ENCODE measurements at places on chromosomes 7 and 10. TPM values are rescaled to one million over a fixed set of nuclear protein-coding genes. Genes with fewer than 3 reads are reported as not detected.
A peak's percentile ranks its signal among the peaks of the same experiment; 100 is the strongest.

- no peaks in the 10 kb centered on the region for H3K27me3 ChIP-seq
- H3K27ac ChIP-seq = no peak overlapping the region
- H3K4me1 ChIP-seq = peaks cover 17% of the 10 kb centered on the region
- H3K4me3 ChIP-seq = no peak overlapping the region
Observed at GRCh38 chr10:13740461-13740860, 153.7 kb downstream of the PRPF18 start.

DNA sequence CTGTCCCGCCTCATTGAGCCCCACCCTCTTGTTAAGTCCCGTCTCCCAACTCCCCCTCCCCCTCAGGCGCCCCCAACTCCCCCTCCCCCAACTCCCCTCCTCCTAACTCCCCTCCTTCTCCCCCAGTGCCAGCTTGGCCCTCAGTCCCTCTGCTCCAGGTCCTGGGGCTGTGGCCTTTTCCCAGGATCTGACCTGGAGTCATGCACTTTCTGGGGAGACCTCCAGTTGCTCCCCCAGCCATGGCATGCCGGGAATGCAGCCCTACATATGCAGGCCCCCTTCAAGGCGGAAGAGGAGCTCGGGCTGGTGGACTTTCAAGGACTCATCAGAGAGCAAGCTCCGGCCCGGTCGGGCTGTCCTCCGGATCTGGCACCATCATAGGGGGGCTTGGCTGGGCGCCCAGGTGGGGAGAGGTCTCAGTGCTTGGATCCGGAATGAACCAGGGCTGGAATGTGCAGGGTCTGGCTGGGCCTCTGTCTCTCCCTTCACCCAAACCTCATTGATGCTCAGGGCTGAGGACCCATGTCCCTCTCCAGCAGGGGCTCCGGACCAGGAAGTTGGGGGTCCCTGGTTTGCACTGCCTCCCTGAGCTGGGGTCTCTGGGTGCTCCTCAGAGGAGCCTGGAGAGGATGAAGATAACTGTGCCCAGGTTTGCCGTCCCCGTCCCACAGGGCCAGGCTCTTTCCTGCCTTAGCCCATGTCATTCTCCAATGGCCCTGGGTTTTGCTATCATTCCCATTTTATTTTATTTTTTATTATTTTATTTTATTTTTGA, 41.1 kb downstream of the TMEM270 start:
- peaks cover 33% of the 10 kb centered on the region for H3K4me1 ChIP-seq
- no peak for DNase-seq
- no peaks in the 10 kb centered on the region for H3K36me3 ChIP-seq
- H3K27me3 ChIP-seq = no peaks in the 10 kb centered on the region

GRCh38 chr7:85004402-85004801, 182.5 kb downstream of the SEMA3D start:
- H3K4me3 ChIP-seq = no peak overlapping the region
- peaks cover 2% of the 10 kb centered on the region for H3K4me1 ChIP-seq
- no peaks in the 10 kb centered on the region for H3K36me3 ChIP-seq
- no peak for DNase-seq

GRCh38 chr10:28794986-28795385, 117.7 kb downstream of the BAMBI start:
- H3K4me1 ChIP-seq = peaks cover under 1% of the 10 kb centered on the region
- no peaks in the 10 kb centered on the region for H3K36me3 ChIP-seq
- no peak overlapping the region for H3K4me3 ChIP-seq
- H3K27me3 ChIP-seq = no peaks in the 10 kb centered on the region
- no peak overlapping the region for H3K27ac ChIP-seq
- no peak for DNase-seq

DNA sequence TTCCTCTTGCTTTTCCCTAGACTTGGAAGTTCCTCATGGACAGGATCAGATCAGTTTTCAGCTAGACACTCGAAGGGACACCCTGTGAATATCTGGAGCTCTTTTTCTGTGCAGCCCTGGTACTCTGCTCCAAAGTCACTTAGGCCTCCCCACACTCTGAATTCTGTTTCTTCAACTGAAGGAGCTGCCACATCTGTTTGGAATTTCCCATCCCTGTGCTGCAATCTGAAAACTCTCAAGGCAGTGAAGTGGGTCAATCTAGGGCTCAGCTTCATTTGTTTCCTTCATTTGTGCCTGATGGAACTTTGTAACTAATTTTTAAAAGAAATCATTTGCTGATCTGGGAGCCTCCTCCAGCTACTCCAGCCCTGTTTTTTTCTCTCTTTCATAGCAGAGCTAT, 9.6 kb downstream of the EPC1 start:
- H3K4me1 ChIP-seq = peaks cover 7% of the 10 kb centered on the region
- DNase-seq = no peak
- no peak overlapping the region for H3K4me3 ChIP-seq

DNA sequence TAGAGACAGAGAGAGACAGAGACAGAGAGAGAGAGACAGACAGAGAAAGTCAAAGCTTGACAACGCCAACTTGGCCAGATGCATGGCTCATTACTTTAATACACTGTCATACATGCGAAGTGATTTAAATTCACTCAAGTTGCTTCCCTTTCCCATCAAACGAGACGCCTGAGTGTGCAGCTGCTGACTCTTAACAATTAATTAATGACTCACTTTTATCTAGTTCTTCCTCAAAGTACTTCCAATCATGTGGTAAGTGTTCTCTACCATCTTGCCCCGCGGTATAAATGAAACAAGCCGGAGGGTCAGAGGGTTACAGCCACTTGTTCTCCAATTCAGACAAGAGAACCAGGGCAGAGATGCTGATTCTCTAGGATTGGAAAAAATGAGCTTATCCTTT, 90.8 kb downstream of the SFMBT2 start:
- H3K27me3 ChIP-seq = no peaks in the 10 kb centered on the region
- peaks cover 5% of the 10 kb centered on the region for H3K4me1 ChIP-seq
- H3K27ac ChIP-seq = no peak overlapping the region

DNA sequence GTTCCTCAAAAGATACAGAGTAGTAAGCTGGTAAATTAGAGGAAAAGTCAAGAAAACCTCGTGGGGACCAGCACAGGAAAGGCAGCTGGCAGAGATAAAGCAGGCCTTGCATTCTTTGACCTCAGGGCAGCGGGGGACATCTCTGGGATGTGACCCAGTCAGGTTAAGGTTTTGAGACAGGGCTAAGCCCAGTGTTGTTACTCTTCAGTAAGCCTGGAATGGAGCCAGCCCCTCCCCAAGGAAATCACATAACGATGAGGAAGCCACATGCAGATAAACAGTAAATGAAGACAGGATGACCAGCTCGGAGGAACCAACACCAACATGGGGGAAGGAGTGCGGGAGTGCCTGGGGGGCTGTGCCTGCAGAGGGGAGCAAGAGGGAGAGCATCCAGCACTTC, 99.6 kb downstream of the JAZF1 start:
- no peak overlapping the region for H3K4me3 ChIP-seq
- no peak overlapping the region for H3K27ac ChIP-seq
- no peaks in the 10 kb centered on the region for H3K36me3 ChIP-seq
- no peak for DNase-seq
- peaks cover 7% of the 10 kb centered on the region for H3K4me1 ChIP-seq

DNA sequence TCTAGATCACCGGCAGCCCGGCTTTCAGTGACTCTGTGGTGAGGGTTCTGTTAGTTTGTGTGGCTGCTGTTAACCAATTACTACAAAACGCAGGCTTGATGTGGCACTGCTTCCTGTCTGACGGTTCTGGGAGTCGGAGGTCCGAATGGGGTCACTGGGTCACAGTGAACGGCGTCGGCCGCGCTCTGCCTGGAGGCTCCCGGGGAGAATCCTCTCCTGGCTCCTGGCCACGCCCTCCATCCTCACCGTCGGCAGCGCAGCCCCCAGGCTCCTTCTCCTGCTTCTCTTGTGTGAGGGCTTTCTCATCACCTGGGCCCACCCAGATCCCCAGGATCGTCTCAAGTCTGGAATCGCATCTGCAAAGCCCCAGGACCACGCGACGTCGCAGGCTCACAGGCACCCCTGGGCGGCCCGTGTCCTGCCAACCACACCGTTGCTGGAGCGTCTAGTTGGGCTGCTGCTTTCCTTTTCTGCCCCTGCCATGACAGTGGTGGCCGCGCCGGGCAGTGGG, 31.8 kb upstream of the NKX6-2 start:
- no peak overlapping the region for H3K4me3 ChIP-seq
- peaks cover 15% of the 10 kb centered on the region for H3K27me3 ChIP-seq
- H3K36me3 ChIP-seq = no peaks in the 10 kb centered on the region
- no peak for DNase-seq
- no peaks in the 10 kb centered on the region for H3K4me1 ChIP-seq

DNA sequence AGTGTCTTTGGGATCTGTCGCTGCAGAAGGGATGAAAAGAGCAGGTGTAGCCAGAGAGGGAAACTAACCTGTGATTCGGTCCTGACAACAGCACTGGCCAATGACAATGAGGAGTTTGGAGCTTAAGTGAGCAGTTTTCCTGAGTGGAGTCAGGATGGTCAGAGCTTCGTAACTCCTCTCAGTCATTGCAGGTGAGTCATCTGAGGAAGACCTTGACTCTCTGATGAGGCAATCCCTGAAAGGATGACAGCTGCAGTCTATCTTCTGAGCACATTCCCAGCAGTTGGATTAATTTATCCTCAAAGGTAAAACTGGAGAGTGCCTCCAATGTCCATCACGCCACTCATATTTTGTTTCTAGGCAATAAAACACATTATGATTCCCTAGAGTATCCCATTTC, 401.9 kb downstream of the POM121L12 start:
- H3K4me3 ChIP-seq = no peak overlapping the region
- no peaks in the 10 kb centered on the region for H3K36me3 ChIP-seq
- H3K27ac ChIP-seq = no peak overlapping the region
- no peak for DNase-seq
- H3K4me1 ChIP-seq = no peaks in the 10 kb centered on the region

DNA sequence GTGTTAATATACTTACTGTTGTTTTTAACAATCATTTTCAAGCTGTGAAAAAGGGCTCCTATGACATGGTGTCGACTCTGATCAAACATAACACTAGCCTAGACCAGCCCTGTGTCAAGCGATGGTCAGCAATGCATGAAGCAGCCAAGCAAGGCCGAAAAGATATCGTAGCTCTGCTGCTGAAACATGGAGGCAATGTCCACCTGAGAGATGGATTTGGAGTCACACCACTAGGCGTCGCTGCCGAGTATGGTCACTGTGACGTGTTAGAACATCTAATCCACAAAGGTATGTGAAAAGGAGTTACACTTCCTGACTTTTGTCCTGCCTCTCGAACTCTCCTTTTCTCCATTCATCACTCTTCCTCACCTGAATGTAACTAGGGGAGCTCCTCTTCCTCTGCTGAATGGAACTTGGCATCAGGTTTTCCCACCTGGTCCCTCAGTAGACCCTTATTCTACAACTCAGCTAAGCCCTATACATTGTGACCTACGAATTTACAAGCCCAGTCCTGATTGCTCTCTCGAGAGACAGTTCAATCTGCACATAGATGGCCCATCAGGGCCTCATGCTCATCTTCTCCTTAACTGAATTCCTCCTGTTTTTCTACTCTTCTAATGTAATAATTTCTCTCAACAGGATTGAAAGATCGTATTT, 23.0 kb downstream of the ASB15 start:
- no peak overlapping the region for H3K4me3 ChIP-seq
- no peaks in the 10 kb centered on the region for H3K36me3 ChIP-seq
- DNase-seq = no peak
- no peaks in the 10 kb centered on the region for H3K4me1 ChIP-seq
- H3K27me3 ChIP-seq = no peaks in the 10 kb centered on the region
- H3K27ac ChIP-seq = no peak overlapping the region

DNA sequence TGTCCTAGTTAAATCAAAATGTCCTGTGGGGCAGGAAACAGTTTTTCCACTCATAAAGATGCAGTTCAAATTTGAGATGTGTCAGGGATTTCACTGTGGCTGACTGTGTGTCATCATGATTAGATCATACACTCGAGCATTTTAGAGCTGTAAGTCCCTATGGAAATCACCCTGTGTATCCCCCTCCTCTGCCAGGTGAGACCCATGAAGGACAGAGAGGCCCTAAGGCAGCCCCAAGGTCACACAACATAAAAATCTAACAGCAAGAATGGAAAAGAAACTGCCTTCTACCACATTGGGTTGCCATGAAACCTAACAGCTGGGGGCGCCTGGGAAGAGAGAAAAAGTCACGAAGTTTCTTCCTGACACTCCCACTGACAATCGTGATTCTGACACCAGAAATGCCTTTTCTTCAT, 135.8 kb downstream of the KCNMA1 start:
- peaks cover 15% of the 10 kb centered on the region for H3K4me1 ChIP-seq
- H3K27me3 ChIP-seq = peaks cover 3% of the 10 kb centered on the region
- H3K27ac ChIP-seq = no peak overlapping the region
- H3K4me3 ChIP-seq = no peak overlapping the region
- H3K36me3 ChIP-seq = no peaks in the 10 kb centered on the region

GRCh38 chr10:6781133-6781770, 201.2 kb upstream of the PRKCQ start:
- peaks cover 4% of the 10 kb centered on the region for H3K4me1 ChIP-seq
- no peak overlapping the region for H3K4me3 ChIP-seq
- H3K27me3 ChIP-seq = no peaks in the 10 kb centered on the region
- no peaks in the 10 kb centered on the region for H3K36me3 ChIP-seq

- H3K36me3 ChIP-seq = no peaks in the 10 kb centered on the region
- H3K27ac ChIP-seq = peak overlapping the region; percentile 59
- H3K4me3 ChIP-seq = no peak overlapping the region
Observed at GRCh38 chr7:2515424-2516193, 4.0 kb upstream of the LFNG start.

DNA sequence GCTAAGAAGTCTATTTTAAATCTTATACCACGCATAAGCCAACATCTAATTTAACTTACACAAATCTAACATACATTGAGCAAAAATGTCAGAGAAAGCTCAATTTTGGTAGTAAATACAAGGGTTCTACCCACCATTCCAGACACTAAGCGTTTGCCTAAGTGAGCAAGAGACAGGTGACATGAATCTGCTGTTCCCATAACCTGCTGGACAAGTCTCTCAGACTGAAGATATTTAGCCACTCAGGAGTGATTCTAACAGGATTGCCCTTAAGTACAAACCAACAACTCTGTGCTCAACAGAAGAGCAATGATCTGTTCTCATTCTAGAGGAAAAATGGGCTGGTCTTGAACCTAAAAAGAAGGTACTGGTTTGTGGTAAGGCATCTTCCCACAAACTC, 18.8 kb downstream of the EZH2 start:
- H3K36me3 ChIP-seq = peaks cover 2% of the 10 kb centered on the region
- DNase-seq = no peak
- H3K4me1 ChIP-seq = no peaks in the 10 kb centered on the region
- no peak overlapping the region for H3K27ac ChIP-seq

GRCh38 chr10:114024876-114025610, 18.6 kb upstream of the ADRB1 start:
- peak; percentile 61 for DNase-seq
- no peak overlapping the region for H3K27ac ChIP-seq
- peaks cover 3% of the 10 kb centered on the region for H3K27me3 ChIP-seq
- peaks cover 8% of the 10 kb centered on the region for H3K4me1 ChIP-seq
- H3K4me3 ChIP-seq = no peak overlapping the region
- no peaks in the 10 kb centered on the region for H3K36me3 ChIP-seq

DNA sequence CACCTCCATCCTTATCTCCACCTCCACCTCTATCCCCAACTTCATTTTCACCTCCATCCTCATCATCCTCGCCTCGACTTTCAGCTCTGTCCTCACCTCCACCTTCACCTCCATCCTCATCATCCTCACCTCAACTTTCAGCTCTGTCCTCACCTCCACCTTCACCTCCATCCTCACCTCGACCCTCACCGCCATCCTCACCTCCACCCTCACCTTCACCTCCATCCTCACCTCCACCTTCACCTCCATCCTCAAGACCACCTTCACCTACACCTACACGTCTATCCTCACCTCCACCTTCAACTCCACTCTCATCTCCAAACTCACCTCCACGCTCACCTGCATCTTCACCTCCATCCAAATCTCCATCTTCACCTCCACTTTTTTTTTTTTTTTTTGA, 12.0 kb upstream of the RABGEF1 start:
- H3K4me1 ChIP-seq = peaks cover 7% of the 10 kb centered on the region
- H3K4me3 ChIP-seq = no peak overlapping the region
- no peak for DNase-seq
- H3K27me3 ChIP-seq = no peaks in the 10 kb centered on the region

MRLN gene
- 254 TPM for total RNA-seq

DDX56 gene
- 51.7 TPM for total RNA-seq

GIMAP5 gene
- total RNA-seq = 11.6 TPM

GIMAP7 gene
- 5.9 TPM for total RNA-seq

GARIN1A gene
- 0.53 TPM for total RNA-seq

Measured in muscle of leg (tissue), 16 donors.